ENCODE measurements at places on chromosomes 13 and 19. TPM values are rescaled to one million over a fixed set of nuclear protein-coding genes. Genes with fewer than 3 reads are reported as not detected.

- DNase-seq: no peak
- no peaks in the 10 kb centered on the region for H3K27me3 ChIP-seq
- no peak overlapping the region for H3K27ac ChIP-seq
- no peaks in the 10 kb centered on the region for H3K4me1 ChIP-seq
Measured at GRCh38 chr13:81568824-81569223, 1227.9 kb upstream of the SPRY2 start.

DNA sequence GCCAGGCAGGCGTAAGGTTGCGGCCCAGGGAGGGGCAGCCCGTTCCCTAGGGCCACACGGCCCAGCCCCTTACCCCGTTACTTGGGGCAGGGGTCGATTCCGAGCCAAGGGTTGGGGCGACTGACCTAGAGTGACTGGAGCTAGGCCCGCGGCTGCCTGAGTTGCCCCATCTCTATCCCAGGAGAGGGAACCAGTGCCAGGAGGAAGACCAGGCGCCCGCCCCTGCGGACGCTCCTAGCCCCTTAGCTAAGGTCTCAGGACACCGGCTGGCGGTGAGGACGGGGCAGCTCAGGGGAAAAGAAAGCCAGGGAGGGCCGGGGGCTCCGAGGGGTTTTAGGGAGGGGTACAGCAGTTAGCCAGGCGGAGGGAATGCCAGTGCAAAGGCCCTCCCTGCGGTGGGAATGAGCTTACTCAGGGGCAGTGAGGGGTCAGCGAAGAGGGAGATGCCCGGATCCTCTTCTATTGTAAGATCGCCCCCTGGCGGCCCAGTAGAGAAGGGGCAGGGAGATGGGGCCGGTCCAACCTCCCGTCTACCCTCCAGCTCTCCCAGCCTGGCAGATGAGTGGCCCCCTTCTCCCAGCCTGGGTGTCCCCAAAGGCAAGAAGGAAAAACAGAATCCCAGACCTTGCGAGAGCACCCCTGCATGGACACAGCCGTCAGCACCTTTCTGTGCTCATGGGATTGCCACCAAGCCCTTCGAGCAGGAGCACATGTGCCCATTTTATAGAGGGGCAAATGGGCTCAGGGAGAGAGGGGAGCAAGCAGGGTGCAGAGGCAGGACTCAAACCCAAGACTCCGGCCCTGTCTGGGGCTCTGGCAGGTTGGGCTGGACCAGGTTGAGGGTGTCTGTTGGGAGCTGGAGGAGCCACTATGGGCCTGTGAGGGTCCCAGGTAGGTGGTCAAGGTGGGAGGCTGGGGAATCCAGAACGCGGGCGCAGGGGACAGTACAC, 16.3 kb downstream of the CILP2 start:
- peaks cover 6% of the 10 kb centered on the region for H3K27me3 ChIP-seq
- H3K4me1 ChIP-seq: peaks cover 9% of the 10 kb centered on the region
- H3K4me3 ChIP-seq: no peak overlapping the region
- H3K27ac ChIP-seq: no peak overlapping the region
- H3K36me3 ChIP-seq: no peaks in the 10 kb centered on the region

DNA sequence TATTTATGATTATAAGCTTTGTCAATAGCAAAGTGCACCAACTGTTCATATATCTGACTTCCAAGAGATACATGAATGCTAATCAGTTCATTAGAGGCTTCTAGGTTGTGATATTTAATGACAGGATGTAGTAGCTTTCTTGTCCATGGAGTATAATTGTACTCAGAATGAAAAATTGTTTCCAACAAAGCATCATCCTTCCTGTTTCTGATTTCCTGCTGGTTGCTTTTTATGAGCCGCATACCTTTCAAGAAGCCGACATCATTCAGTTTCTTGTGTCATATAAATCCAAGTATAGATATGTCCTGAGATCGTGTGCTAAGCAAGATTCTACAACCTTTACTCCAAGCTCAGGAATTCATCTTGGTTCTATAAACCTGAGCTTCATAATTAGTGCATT, 326.6 kb downstream of the DIAPH3 start:
- H3K27me3 ChIP-seq: no peaks in the 10 kb centered on the region
- H3K36me3 ChIP-seq: no peaks in the 10 kb centered on the region

DNA sequence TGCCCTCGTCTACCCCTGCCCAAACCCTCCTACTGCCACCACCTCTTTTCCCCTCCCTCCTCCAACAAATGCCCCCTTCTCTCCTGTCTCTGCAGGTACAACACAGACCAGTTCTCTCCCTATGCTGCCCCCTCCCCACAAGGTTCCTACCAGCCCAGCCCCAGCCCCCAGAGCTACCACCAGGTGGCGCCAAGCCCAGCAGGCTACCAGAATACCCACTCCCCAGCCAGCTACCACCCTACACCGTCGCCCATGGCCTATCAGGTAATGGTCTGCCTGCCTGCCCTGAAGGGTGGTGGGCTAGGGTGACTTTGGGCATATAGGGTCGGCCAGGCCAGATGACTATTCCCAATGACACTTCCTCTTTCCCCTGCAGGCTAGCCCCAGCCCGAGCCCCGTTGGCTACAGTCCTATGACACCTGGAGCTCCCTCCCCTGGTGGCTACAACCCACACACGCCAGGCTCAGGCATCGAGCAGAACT, 6.5 kb upstream of the TIMM50 start:
- H3K4me3 ChIP-seq: no peak overlapping the region
- H3K27ac ChIP-seq: no peak overlapping the region
- H3K4me1 ChIP-seq: no peaks in the 10 kb centered on the region
- peak; percentile 91 for DNase-seq
- H3K36me3 ChIP-seq: peaks cover 67% of the 10 kb centered on the region
- H3K27me3 ChIP-seq: no peaks in the 10 kb centered on the region

DNA sequence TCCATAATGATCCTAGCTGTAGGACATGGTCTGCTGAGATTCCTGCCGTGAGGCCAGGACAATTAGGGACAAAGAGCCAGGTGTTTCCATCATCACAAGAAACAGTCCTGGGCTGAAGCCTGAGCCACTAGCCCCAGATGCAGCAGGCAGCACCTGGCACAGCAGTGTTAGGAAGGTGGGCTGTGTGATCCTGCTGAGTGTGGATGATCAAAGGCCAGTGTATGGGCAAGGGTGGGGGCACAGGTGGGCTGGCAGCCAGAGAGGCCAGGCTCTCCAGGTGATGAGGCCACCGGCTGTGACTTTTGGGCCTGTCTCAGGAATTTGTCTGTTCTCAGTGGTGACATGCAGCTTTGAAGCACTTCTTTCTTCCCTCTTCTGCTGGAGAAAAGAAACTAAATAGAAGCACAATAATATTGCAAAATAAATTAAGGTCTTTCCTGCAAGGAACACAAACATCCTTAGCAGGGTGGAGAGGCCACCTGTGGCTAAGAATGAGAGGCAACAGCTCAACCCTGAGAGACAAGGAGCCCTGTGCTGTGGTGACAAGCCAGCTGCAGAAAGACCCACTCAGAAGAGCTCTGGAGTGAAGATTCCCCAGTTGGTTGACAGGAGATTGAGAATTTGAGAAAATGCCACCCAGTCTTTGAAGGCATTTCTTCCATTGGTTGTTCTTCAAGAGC, 127.6 kb downstream of the KATNAL1 start:
- no peak overlapping the region for H3K4me3 ChIP-seq
- no peaks in the 10 kb centered on the region for H3K27me3 ChIP-seq

DNA sequence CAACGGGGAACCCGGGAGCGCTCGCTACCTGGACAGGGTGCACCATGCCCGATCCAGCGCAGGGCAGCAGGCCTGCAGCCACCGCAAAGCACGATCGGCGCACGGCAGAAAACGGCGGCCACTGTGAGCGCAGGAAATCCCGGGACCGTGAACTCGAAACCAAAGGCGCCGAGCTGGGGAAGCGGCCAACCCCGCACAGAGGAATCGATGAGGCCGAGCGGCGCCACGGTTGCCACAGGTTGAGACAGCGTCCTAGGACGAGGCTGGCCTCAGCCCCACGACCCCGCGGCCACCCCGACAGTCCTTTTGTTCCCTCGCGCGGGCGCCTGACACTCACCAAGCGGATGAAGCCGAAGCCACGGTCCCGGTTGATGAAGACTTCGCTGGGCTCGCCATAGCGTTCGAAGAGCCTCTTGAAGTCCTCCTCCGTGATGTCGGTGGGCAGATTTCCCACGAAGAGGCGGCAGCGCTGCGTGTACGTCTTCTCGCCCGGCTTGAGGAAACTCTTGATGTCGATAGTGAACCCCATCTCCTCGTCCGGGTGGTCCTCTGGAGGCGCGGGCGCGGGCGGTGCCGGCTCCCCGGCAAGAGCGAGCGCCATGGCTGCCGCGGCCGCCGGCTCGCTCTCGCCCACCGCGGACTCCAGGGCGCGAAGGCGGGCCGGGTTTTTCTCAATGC, 557 bp downstream of the PSPC1 start:
- DNase-seq: peak; percentile 90
- H3K4me1 ChIP-seq: no peaks in the 10 kb centered on the region
- peak overlapping the region; percentile 99 for H3K4me3 ChIP-seq
- H3K27ac ChIP-seq: peak overlapping the region; percentile 93
- no peaks in the 10 kb centered on the region for H3K36me3 ChIP-seq

- no peak overlapping the region for H3K4me3 ChIP-seq
- no peak overlapping the region for H3K27ac ChIP-seq
- H3K4me1 ChIP-seq: no peaks in the 10 kb centered on the region
- H3K36me3 ChIP-seq: no peaks in the 10 kb centered on the region
Measured at GRCh38 chr19:28257396-28257795, 955.6 kb downstream of the UQCRFS1 start.

- H3K36me3 ChIP-seq: peaks cover 10% of the 10 kb centered on the region
- DNase-seq: no peak
- H3K27ac ChIP-seq: no peak overlapping the region
- H3K4me3 ChIP-seq: no peak overlapping the region
Measured at GRCh38 chr13:95882121-95882520, 171.1 kb downstream of the UGGT2 start.

GRCh38 chr13:23674795-23675640, 104.8 kb downstream of the TNFRSF19 start:
- DNase-seq: peak; percentile 91
- H3K27me3 ChIP-seq: no peaks in the 10 kb centered on the region
- H3K27ac ChIP-seq: peak overlapping the region; percentile 97
- H3K4me1 ChIP-seq: peaks cover 63% of the 10 kb centered on the region

DNA sequence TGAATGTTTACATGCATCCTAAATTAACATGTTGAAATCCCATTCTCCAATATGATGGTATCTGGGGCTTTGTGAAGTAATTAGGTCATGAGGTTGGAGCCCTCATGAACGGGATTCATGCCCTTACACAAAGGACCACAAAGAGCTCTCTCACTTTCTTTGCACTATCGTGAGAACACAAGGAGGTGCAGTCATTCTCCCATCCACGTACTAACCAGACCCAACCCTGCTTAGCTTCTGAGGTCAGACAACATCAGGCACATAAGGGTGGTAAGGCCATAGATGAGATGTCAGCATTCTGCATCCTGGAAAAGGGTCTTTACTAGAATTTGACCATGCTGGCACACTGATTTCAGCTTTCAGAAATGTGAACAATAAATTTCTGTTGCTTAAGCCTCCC, 1211.9 kb upstream of the MIR17HG start:
- no peak for DNase-seq
- no peaks in the 10 kb centered on the region for H3K27me3 ChIP-seq
- H3K4me3 ChIP-seq: no peak overlapping the region
- H3K27ac ChIP-seq: no peak overlapping the region

- H3K4me3 ChIP-seq: no peak overlapping the region
- H3K27me3 ChIP-seq: no peaks in the 10 kb centered on the region
- no peak overlapping the region for H3K27ac ChIP-seq
- DNase-seq: peak; percentile 23
- no peaks in the 10 kb centered on the region for H3K36me3 ChIP-seq
- H3K4me1 ChIP-seq: no peaks in the 10 kb centered on the region
Measured at GRCh38 chr19:17922138-17922537, 10.7 kb upstream of the CCDC124 start.

DNA sequence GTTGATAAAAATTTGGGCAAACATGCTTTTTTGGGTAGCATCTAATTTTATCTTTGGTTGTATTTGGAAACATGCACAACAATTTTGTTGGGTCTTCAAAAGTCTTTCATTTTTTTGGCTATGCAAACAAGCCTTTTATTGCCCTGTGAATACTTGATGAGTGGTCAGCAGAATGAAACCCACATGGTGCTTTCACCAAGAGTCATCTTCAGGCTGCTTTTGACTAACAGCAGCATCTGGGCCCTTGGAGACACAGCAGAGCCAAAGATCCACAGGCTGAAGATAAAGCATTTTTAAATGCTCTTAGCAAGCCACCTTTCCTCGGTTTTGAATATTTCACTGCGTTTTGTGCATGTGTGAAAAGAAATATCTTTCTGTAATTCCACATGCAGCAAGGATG, 154.9 kb downstream of the FGF9 start:
- DNase-seq: no peak
- H3K27ac ChIP-seq: no peak overlapping the region
- no peaks in the 10 kb centered on the region for H3K4me1 ChIP-seq
- no peak overlapping the region for H3K4me3 ChIP-seq
- no peaks in the 10 kb centered on the region for H3K36me3 ChIP-seq

GRCh38 chr13:80598189-80598588, 257.3 kb upstream of the SPRY2 start:
- H3K4me1 ChIP-seq: no peaks in the 10 kb centered on the region
- no peak overlapping the region for H3K4me3 ChIP-seq
- no peaks in the 10 kb centered on the region for H3K36me3 ChIP-seq
- no peak for DNase-seq
- no peak overlapping the region for H3K27ac ChIP-seq

GRCh38 chr13:113099142-113099541, 6.4 kb upstream of the F7 start:
- H3K4me3 ChIP-seq: no peak overlapping the region
- H3K27ac ChIP-seq: no peak overlapping the region
- H3K4me1 ChIP-seq: no peaks in the 10 kb centered on the region
- peaks cover 21% of the 10 kb centered on the region for H3K27me3 ChIP-seq
- DNase-seq: no peak
- no peaks in the 10 kb centered on the region for H3K36me3 ChIP-seq

DNA sequence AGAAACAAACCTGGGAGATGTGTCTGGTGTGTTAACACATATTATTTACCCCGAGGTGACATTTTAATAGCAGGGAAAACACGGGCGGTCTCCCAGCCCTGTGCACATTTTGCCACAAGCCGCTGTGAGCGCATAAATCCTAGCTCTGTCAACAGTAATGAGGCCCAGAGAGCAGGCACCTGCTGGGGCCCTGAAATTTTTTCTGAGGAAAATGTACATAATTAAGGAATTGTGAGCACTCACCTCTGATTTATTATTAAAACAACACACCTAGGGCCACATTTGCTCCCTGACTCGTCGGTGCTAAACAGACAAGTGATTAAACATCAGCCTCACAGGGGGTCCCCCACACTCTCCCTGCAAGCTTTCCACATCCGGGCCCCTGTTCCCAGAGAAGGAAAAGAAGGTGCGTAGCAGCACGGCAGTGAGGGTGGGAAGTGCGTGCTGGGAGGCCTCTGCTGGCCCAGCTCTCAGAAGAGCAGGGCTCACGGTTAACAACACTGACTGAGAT, 616.3 kb downstream of the UQCRFS1 start:
- no peaks in the 10 kb centered on the region for H3K4me1 ChIP-seq
- no peaks in the 10 kb centered on the region for H3K36me3 ChIP-seq
- no peak for DNase-seq
- H3K4me3 ChIP-seq: no peak overlapping the region

VAV1 gene
- total RNA-seq: 0.36 TPM

ATP4B gene
- not detected for total RNA-seq

ZNF665 gene
- total RNA-seq: 2.9 TPM

F10 gene
- 0.29 TPM for total RNA-seq

LIM2 gene
- total RNA-seq: not detected
